Lung (tissue), 17 donors: ENCODE measurements at places on chromosomes 2 and 18. TPM values are rescaled to one million over a fixed set of nuclear protein-coding genes. Genes with fewer than 3 reads are reported as not detected.

The GPR35 gene
- 2.3 TPM for total RNA-seq

GRCh38 chr18:37505321-37505720, 60.3 kb downstream of the CELF4 start:
- DNase-seq: no peak

DNA sequence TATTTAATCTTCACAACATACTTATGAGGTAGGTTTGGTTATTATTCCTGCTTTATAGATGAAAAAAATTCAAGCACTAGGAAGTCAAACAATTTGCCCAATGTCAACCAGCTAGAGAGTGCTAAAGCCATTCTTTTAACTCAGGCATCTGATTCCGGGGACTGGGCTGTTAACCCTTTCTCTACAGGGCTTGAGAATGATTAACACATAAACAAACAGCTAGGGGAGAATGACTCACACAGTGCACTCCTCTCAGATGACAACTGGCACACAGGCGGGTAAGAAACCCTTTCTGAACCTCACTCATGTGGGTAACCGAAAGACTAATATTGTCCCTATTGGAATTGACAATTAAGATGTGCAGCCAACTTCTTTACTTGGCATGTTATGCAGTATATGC, 86.3 kb upstream of the FSHR start:
- no peak for DNase-seq

- no peak for DNase-seq
Measured at GRCh38 chr2:220446106-220446712, 818.8 kb downstream of the SLC4A3 start.

- DNase-seq: no peak
Measured at GRCh38 chr18:56748698-56749268, 97.6 kb downstream of the WDR7 start.
